ENCODE measurements at places on chromosomes 4 and X.

- DNase-seq: no peak
Observed at GRCh38 chrX:96909291-96909690, 25.6 kb downstream of the RPA4 start.

- no peak for DNase-seq
Observed at GRCh38 chrX:46627711-46628419, 54.3 kb downstream of the CHST7 start.

DNA sequence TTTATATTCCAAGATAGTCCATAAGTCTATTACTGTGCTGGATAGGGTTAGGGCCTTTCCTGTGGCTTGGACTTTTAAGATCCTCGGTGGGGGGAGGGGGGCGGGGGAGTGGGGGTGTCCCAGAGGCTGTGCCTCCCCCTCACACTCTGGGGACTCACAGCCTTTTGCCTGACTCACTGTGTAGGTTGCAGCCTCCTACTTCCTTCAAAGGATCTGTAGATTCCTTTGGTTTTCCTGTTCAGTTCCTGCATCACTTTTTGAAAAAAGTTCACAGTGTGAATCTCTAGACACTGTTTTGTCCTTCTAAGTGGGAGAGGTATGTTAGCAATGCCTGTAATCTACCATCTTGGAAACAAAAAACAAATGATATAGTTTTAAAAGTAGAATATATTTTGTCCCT lies 999.9 kb downstream of the GLUD2 start:
- no peak for DNase-seq

DNA sequence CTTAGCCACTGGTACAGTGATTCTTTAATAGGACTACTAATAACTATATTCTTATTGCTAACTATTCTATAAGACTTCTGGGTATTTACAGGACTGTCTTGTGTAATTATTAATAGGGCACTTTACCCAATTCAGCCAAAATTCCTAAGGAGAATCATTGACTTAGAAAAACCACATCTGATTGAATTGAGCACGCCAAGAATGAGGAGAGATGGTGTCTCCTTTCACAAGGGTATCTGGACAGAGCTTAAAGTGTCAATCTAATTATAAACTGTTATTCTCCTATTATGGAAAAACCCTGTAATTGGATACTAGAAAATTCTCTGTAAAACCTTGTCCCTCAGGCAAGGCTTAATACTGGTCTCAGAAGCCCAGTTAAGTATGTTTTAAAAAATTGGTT lies 111.1 kb upstream of the TLL1 start:
- DNase-seq: no peak

GRCh38 chr4:76977736-76978350 lies 28.3 kb downstream of the SEPTIN11 start:
- DNase-seq: no peak

- no peak for DNase-seq
Observed at GRCh38 chrX:53256446-53257041, 24.8 kb downstream of the IQSEC2 start.

GRCh38 chr4:186105647-186106321 lies 1.3 kb downstream of the FAM149A start:
- no peak for DNase-seq

GRCh38 chrX:67563469-67564448 lies 19.9 kb downstream of the AR start:
- no peak for DNase-seq

- DNase-seq: no peak
Observed at GRCh38 chr4:38765382-38765781, 17.4 kb downstream of the TLR10 start.

- DNase-seq: no peak
Observed at GRCh38 chr4:147430111-147430510, 50.8 kb upstream of the EDNRA start.

DNA sequence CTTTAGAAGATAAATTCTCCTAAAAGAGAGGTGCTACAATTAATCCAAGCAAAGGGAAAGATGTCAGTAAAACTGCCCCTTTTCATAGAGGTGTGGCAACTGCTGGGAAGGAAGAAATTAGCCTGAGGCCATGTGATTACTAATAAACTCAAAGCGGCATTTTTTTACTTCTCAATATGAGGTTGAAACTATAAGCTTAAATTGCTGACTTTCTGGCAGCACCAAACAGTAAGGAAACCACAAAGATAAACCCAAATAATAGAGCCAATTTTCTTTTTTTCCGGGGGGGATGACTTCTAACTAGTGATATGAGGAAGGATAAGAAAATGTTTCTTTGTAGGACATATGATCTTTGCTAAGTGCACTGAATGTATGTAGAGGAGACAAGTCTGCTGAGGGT lies 30.9 kb downstream of the AR start:
- no peak for DNase-seq

GRCh38 chrX:133574716-133575115 lies 159.4 kb upstream of the GPC4 start:
- DNase-seq: no peak

DNA sequence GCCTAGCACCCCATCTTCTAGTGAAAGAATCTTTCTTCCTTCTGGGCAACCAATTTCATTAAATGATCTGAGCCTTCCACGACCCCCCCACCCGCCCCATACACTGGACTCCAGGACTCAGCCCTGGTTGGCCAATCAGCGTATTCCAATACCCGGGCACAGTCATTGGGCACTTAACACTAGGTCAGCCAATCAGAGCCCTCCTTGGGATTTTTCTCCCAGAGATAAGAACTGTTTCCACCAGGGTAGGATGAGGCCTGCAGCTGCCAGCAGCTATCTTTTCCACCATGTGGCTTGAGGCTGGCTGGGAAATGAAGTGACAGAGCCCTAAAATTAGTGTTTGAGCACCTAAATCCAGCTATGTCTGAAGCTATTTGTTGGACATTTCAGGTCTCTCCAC lies 418.8 kb downstream of the BCOR start:
- DNase-seq: no peak

Data from CD4-positive, alpha-beta T cell treated with Interleukin-21 for 1 hour (primary cell).